Activated T-cell treated with anti-CD3 and anti-CD28 coated beads, Interleukin-2, amount 50 U/mL, for 4 hours (primary cell): ENCODE measurements at places on chromosomes 16 and 17. TPM values are rescaled to one million over a fixed set of nuclear protein-coding genes. Genes with fewer than 3 reads are reported as not detected.

Gene ITFG1
- 24.1 TPM for total RNA-seq

Gene MED9
- total RNA-seq: 15.0 TPM

Gene HID1
- total RNA-seq: 2.1 TPM

- DNase-seq: no peak
These were observed 141.5 kb downstream of the IRF8 start for GRCh38 chr16:86040496-86040895.

DNA sequence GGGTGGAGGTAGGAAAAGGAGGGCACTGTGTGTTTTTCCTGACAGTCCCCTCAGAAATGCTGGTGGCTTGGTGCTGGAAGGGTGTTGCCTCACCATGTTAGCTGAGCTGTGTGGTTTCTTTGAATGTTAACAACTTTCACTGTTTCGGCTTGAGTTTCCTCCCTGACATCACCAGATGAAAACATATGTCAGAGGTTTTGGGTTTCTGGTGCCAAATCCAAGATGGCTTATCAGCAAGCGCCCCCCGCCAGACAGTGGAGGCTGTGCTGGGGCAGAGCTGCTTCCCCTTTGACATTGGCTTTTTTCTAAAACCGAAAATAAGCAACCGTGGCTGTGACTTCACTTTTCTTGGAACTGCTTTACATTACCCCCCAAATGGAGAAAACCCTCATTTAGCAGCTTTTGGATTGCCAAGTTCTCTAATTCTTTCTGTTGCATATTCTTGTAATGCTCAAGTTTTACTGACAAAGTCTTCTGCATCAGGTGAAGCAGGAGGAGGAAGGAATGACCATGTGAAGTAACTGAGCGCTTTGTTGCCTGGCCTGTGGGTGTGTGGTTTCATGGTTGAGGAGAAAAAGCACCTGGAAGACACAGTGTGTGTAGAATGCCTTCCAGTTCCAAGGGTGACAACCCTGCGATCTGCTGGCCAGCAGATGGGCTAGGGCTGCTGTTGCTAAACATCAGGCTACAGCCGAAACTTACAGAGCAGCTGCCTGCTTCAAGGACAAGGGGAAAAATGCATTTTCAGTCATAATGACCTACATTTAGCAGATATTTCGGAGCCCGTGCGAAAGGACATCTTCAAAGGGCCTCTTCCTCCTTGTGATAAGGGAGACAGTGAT is 9.7 kb downstream of the RMI2 start:
- DNase-seq: peak; percentile 67
